GM04503 (cell line): ENCODE measurements at places on chromosomes 1 and 21.
A peak's percentile ranks its signal among the peaks of the same experiment; 100 is the strongest.

DNA sequence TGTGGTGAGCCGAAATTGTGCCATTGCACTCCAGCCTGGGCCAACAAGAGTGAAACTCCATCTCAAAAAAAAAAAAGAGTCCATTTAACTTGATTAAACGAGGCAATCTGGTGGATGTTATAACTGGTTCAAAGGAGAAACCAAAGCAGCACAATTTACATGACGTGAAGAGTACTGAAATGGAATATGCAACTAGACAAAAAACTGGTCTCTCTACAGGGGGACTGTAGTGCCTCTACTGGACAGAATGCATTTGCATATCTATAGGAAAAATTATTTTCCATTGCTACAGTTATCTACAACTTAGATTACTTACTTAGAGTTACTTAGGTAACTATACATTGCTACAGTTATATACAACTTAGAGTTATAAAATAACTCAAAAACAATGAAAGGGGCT, 2.7 kb upstream of the CAPN2 start:
- DNase-seq = no peak

GRCh38 chr1:215761446-215761845, 194.3 kb downstream of the KCTD3 start:
- no peak for DNase-seq

DNA sequence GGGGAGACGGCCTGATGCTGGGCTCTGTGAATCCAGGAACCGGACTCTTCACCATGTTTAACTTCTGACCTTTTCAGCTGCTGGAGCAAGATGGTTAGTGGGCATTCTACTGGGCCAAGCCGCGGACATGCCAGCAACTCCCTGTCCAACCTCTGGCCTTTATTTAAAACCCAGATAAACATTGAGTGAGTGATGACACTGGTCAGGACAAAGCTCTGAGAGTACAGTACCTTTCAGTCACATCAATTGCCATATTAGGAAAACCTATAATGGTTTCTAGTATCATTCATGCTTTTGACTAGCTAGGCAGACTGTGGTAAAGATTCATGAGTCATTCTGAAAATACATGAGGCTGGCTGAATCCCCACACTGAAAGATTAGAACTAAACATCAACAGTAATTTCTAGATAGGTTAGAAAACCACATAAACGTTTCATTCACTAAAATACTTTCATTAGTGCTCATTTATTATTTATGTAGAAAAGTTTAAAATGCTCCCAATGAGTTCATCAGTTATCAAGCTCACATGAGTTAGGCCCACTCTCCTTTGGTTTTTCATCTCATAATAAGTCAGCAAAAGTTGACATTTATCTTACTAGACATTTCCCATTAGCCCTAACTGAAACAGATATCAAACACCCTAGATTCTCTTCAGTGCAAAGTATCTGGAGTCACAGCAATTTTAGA, 7.1 kb upstream of the ACTA1 start:
- DNase-seq = peak; percentile 34

GRCh38 chr1:220527279-220527907, 543 bp upstream of the MARK1 start:
- no peak for DNase-seq

GRCh38 chr21:37452227-37452626, 85.7 kb downstream of the DYRK1A start:
- peak; percentile 73 for DNase-seq

DNA sequence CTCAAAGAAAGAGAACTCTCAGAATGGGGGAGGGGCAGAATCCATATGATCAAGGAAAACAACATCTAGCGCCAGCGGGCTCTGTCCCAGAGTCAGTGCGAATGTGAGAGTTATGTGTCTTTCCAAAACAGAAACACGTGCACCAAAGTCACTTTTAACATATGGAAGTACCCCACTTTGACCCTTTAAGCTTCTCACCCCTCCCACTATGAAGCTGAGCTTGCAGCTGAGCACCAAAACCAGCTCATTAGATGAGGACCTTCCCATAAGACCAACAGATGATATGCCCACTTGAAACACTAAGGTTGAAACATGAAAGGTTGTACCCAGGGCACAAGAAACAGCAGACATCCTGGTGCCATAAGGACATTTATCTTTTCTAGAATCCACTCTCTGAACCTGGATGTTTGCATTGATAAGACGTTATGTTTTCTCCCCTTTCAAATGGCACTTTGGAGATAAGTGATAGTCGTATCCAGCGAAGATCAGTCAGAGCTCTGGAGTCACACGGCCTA, 171.0 kb downstream of the TGFBR3 start:
- DNase-seq = no peak

- no peak for DNase-seq
Observed at GRCh38 chr1:52579415-52579814, 22.8 kb upstream of the GPX7 start.

DNA sequence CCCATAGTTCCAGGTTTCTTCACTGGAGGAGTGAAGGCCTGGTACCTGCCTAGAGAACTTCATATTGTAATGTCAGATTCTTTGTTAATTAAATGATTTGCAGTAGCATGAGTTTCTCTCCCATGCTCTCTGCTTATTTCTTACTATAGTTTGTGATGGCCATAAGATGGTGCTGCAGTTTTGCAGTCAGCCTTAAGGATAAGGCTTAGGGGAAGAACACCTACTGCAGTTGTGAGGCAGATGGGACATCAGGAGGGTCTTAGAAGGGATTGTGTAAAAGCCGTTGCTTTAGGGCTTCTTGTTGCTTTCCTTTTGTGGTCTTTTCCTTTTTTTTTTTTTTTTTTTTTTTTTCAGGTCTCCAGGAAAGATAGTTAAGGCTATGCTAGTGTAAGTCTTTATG, 61.8 kb downstream of the MACF1 start:
- DNase-seq = no peak

DNA sequence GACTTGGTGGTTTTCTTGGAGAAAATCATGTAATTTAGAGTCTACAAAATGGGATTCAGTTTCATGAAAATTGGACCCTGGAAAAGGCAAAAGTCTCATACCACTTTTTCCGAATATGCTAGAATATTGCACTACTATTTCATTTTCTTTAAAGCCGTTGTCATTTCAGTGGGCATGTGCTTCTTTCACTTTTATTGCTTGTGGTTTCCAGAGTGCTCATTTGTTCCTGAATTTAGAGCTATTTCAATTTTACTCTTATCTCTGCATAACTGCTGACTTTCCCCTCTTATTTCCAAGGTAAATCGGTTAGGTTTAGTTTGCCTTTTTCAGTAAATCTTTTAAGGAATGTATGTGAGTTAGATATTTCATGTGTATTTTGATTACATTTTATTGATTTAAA, 11.6 kb downstream of the HHAT start:
- no peak for DNase-seq
